ENCODE measurements at places on chromosomes 13 and 19. TPM values are rescaled to one million over a fixed set of nuclear protein-coding genes. Genes with fewer than 3 reads are reported as not detected.

The KLHL1 gene
- total RNA-seq = not detected

The GRIN2D gene
- total RNA-seq = 0.71 TPM

The LYL1 gene
- 9.8 TPM for total RNA-seq

The SIGLEC12 gene
- 1.00 TPM for total RNA-seq

The SYNE4 gene
- 0.24 TPM for total RNA-seq

The OLFM4 gene
- 0.19 TPM for total RNA-seq

The ZNF221 gene
- 7.4 TPM for total RNA-seq

The CEACAM3 gene
- 0.93 TPM for total RNA-seq

The CGB3 gene
- total RNA-seq = not detected

The CKM gene
- 0.14 TPM for total RNA-seq

The RNF113B gene
- not detected for total RNA-seq

The ZNF816 gene
- 9.7 TPM for total RNA-seq

The KL gene
- total RNA-seq = 2.1 TPM

The PINLYP gene
- 9.1 TPM for total RNA-seq

The BCL3 gene
- 37.6 TPM for total RNA-seq

The ZNF302 gene
- 26.0 TPM for total RNA-seq

The NCAN gene
- not detected for total RNA-seq

The TTC9B gene
- not detected for total RNA-seq

The PRR36 gene
- 0.09 TPM for total RNA-seq

The ZNF534 gene
- 0.14 TPM for total RNA-seq

The BRME1 gene
- total RNA-seq = 1.2 TPM

The GRIK5 gene
- 13.4 TPM for total RNA-seq

The BEST2 gene
- not detected for total RNA-seq

The USHBP1 gene
- 5.7 TPM for total RNA-seq

The C19orf33 gene
- total RNA-seq = 1.1 TPM

The ARID3A gene
- 10.0 TPM for total RNA-seq

All from posterior vena cava (tissue), 2 donors.